ENCODE measurements at places on chromosomes 6 and 20.
A peak's percentile ranks its signal among the peaks of the same experiment; 100 is the strongest.

DNA sequence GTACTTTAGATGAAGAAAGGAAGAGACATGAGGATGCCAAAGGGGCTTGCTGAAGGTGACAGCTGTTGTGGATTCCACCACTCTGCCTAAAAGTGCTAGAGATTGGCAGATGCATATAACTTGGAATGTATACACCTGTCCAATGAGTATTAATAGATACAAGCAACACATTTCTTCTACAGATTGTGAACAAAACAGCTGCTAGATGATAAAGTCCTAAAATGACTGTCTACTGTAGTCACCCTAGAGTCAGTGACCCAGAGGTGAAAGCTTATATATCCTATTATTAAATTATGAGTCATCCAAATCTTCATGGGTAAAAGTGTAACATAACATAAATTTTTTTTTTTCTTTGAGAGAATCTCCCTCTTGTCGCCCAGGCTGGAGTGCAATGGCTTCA is 5.2 kb downstream of the RNF217 start:
- no peak for DNase-seq

- DNase-seq, result no peak
Observed at GRCh38 chr6:63537959-63538300, 34.4 kb upstream of the LOC128125822 start.

DNA sequence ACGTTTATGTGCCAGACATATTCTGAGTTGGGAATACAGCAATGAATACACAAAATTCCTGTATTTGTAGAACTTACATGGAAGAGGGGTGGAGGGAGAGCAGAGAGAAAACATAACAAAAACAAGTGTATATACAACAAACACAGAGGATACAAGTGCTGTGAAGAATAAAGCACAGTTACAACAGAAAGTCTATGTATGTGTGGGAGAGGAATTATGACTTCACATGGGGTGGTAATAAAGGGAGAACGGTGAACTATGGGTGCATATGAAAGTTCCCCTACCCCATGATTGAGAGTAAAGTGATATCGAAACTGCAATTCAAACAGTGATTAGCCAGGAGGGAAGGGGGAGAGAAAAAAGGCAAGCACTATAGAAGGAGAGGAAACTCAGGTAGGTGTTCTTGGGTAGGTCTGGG is 24.6 kb downstream of the HBS1L start:
- no peak for DNase-seq

DNA sequence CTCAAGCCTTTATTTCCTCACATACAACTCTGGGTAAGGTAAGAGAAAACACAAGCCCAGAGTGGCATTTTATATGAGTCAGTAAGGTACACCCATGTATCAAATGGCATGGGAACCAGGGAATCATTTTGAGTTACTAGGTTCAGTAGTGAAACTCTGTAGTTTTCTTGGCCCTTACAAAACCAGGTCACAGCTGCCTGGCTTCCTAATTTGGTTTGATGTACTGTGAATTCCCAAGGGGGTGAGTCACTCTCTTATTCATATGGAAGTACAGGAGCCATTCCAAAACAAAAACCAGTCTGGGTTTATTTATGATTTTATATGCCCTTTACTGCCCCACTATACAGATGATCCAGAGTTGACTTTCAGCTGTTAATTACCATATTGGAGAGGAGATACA is 70.7 kb downstream of the PDE7B start:
- no peak for DNase-seq

DNA sequence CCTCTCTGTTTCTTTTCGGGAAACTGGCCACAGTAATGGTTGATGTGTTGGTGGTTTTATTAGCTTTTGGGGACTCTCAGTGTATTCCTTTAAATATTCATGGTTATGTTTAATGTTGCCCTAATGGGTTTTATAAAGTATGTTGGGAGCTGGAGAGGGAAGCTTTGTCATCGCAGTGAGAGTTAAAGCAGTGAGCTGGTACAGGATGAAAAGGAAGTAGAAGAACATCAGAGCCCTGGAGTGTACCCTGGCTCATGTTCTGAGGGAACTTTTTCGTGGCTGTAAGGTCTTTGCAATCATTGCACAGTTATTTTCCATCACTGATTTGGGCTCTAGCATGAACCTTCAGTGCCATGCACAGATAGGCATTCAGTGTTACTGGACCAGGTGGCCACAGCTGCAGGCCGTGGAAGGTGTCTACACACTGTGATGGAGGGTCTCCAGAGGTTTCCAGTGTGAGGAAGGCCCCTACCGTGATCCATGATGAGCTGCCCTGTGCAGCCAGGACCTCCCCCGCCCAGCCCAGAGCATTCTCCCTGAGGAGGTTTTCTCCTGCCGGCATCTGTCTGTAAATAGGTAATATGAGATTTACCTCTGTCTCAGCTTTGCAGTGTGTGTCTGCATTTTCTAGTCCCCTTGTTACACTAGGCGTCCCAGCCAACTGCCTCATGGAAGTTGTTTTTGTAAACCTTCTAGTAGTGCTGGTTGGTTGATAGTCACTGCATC is 22.4 kb upstream of the TMEM217 start:
- no peak for DNase-seq

DNA sequence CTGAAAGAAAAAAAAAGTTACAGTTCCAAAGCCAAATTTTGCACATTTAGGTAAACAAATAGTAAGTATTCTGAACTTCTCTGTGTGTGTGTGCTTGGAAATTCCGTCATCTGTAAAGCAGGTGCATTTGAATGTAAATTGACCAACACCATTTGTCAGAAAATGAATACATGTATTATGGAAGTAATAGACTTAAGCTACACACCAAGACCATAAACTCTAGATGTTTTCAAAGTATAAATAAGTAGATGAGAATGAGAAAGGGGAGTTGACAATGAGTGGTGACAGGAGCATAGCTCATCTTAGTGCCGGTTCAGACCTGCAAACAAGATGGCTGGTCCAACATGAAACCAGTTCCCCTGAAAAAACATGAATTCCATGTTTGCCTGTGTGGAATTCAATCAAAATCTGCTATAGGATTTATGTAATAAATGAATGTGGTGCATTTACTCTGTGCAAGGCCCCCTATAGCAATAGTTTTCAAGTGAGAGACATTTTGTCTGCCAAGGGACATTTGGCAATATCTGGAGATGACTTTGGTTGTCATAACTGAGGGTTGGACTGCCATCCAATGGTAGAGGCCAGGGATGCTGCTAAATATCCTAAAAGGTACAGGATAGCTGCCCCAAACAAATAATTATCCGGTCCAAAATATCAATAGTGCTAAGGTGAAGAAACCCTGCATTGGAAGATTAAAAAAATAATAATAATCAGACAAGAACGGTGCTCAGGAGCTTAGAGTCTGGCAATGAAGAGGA is 11.0 kb upstream of the FILIP1 start:
- no peak for DNase-seq

DNA sequence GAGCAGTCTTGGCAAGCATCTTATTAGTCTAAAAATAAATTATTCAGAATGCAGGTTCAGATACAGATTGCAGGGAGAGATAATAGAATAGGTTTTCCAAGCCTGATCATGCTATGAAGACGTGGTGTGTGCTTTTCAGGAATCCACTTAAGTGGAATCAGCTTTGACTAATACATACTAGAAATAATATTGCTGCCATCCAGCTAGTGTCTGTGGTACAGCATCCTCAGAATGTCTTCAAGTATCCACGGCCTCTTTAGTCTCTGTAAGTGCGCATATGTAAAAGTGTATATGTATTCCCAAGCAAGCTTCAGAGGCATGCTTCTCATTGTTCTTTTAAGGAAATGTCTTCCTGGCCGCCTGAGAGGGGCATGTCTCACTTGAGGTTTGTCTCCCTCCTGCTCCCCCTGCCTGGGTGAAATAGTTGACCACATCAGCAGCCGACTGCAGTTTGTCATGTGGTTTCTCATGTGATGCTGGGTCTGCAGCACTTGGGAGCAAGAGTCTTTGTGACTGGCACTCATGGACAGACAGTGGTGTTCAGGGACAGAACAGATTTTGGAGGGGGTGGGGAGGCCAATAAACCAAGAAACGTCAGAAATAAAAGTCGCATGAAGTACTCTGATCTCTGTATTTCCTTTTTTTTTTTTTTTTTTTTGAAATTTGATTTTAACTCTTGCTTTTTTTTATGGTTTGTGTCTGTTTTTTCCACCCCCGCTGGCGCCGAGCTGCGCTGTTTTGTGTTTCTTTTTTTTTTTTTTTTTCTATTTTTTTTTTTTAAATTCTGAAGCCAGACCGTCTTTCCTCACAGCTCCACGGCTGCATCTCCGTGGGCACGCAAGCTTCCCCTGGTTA is 150.8 kb downstream of the PRL start:
- DNase-seq, result peak; percentile 84

- DNase-seq, result no peak
Observed at GRCh38 chr6:99016355-99016754, 68.6 kb upstream of the FBXL4 start.

DNA sequence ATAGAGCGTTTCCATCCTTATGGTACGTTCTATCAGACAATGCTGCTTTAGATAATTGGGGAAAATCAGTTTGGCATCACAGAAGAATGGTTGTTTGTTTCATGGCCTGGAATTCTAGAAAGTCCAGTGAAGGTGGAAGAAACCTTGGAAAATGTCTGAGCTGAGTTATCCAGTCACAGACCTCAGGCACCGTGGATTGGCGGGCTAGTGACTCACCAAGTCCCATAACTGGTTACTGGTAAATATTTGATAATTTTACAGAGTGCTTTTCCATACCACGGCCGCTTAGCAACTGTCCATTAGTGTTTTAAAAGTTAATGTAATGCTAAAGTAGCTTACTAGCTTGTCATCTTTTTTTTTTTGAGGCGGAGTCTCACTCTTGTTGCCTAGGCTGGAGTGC is 99.4 kb downstream of the SLC35B3 start:
- DNase-seq, result no peak

- no peak for DNase-seq
Observed at GRCh38 chr6:24568683-24569082, 73.9 kb downstream of the ALDH5A1 start.

GRCh38 chr6:150233843-150234269 is 91.0 kb downstream of the PPP1R14C start:
- no peak for DNase-seq

- DNase-seq, result peak; percentile 52
Observed at GRCh38 chr6:153032255-153032882, 29.9 kb upstream of the MTRF1L start.

GRCh38 chr20:3687655-3688054 is 5.8 kb upstream of the ADAM33 start:
- no peak for DNase-seq

DNA sequence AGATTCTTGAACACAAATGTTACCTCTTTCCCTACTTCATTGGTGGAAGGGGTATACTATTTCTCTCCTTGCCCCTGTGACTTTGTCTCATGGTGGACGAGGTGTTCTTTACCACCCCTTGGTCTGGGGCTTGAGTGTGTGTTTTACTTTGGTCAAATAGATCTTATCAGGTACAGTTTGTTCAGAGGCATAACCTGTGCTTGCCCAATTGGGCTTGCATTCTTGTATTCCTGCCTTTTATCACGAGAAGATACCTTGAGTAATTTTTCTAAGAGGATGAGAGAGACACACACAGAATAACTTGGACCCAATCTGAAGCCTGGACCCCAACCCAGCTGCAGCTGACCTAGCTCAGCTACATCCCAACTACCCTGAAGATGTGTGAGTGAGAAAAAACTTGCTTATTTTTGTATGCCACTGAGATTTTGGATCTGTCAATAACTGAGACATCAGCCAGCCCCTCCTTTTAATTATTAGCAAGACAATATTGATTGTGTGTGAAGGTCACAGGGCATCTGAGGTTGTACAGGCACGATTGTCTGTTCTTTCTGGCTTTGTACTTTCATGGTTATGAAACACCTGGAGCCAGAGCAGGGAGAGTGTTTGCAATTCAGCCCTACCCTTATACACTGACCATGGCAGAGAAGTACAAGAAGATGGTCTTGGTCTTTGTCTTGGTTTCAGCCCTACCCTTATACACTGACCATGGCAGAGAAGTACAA is 204.7 kb upstream of the SLC35B3 start:
- DNase-seq, result no peak

GRCh38 chr20:61436667-61437279 is 184.7 kb downstream of the CDH4 start:
- no peak for DNase-seq

DNA sequence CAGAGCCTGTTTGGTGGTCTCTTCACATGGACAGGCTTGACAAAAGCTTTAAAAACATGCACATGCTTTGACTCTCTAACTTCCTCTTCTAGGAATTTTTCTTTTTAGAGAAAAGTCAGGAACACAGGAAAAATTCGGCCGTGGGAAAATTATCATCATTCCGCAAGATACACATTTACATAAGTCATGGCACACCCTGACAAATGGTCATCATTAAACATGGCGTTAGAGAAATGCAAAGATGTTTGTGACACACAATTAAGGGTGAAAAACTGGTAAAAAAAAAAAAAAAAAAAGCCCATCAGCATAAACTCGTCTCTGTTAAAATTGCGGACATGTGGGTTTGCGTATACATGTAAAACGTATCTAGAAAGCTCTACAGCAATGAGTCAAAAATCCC is 134.2 kb upstream of the AGPAT4 start:
- no peak for DNase-seq

GRCh38 chr6:45756606-45757005 is 259.1 kb downstream of the CLIC5 start:
- no peak for DNase-seq

DNA sequence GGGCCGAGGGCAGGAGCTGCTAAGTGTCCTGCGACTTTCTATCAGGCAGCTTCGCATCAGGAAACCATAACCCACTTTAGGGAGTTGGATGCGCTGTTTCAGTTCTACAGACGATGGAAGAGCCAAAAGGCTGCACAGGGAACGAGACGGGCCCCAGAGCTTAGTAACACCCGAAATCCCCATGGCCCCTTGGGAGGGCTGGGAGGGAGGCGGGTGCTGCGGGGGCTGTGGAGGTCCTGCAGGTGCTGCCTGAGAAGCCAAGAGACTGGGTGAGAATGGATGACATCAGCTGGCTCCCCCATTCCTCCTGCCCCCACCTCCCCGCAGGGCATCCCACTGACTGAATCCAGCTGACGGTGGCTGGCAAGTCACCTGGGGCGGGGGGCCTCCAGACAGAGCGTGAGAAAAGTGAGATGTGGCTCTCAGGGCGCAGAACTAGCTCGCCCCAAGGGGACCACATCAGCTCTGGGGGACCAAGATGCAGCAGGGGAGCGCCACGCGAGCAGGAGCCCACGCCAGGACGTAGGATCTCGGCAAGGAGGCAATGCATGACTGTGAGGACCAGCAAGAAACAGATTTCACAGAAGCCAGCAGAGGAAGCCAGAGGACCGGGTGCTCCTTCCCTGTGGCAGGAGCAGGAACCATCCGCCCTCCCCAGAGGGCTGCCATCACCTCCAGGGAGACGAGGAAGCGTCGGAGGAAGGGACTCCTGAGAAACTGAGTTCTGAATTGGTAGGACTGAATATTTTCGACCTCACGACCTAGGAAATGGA is 36.8 kb downstream of the PNLDC1 start:
- DNase-seq, result no peak

DNA sequence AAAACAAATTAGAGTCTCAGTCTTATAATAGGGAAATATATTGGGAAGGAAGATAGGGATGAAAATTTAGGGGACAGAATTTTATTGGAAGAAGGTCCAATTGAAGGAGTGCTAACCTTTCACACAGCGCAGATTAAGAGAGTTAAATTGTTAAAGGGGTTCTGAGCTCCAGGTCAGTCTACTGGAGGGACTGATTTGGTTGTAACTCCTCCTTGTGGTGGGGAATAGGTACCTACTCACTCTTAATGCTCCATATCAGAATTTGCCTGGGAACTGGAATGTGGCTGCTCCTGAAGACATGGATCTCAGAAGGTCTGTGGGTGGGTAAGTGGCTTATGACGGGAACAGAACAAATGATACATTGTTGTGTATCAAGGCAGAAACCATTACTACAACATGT is 143.5 kb downstream of the FLRT3 start:
- no peak for DNase-seq

Measured in NCI-H524 (cell line).